ENCODE measurements at places on chromosomes 5 and 9.

DNA sequence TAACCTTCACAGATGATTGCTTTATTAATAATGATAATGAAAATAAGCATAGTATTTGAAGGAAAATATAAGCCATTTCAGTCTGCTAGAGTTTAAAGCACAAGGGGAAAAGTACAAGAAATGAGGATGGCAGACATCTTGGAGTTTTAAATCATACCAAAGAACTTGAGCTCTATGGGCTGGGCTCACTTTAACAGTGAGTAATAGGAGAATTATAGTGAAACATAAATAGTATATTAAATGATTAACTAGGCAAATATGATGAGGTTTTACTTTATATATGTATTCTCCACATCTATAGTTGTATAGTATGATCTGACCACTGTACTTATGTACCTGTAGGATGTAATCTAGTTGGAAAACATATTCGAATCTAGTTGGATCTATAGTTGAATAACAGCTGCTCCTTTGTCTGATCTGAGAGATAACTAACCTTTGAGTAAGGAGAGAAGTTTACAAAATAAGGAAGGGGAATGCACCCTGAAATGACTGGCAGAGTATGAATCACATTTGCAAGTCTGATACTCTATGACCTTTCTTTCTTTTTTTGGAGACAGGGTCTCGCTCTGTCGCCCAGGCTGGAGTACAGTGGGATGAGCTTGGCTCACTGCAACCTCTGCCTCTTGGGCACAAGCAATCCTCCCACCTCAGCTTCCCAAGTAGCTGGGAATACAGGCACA is 17.6 kb downstream of the MEGF9 start:
- DNase-seq: no peak

- DNase-seq: no peak
These were observed 15.0 kb downstream of the CYFIP2 start for GRCh38 chr5:157280927-157281326.

DNA sequence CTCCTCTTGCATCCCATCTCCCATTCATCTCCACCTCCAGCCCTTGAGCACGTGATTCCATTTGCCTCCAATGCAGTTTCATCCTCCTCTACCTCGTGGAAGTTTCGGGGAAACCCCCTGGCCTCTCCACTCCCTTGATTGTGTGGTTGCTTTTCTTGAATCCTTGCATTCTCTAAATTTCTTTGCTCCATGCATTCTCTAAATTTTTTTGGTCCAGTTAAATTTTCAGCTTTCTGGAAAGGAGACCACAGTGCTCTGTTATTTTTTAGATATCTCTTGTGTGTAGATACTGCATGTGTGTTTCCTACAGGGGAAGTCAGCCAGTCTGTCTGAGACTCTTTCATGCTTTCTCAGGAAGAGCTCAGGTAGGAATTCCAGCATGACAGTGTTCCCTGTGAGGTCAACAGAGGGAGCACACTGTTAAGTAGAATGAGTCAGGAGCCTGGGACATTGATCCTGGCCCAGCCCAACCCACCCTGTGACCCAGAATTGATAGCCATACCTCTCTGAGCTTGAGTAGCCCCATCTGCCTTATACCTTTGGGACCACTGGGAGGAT is 52.8 kb downstream of the AMBP start:
- no peak for DNase-seq

DNA sequence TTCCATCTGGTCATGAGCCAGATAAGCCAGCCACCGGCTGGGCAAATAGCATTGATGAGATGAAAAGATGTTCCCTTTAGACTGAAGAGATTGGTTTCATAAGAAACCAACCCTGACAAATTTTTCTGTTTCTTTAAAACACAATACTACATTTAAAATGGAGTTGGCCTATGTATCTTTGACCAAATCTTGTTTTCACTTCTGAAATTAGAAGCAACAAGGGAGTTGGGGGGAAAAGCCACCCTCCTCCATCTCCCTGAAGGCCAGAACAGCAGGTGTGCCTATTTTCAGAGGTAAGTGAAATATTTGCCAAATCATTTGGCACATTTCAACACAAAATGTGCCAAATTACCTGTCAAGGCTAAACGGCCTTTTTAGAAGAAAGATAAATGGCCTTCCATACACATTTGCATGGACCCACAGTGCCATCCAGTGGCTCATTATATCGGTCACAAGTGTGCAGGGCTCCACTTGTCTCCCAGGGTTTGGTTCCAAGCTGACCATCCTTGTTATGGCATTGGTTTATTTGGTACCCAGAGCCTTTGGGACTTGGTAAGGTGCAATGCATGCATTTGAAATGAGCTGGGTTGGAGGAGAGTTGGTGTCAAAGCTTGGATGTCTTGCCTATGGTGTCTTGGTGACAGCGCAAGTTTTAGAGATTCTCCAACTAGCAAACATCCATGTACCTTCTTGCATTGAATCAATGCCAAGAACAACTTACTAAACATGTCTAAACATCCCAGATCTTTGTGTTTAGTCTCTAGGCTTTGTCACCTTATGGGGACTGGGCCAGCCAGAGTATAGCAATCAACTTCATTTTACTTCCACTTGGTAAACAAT is 372.0 kb upstream of the KIF2A start:
- DNase-seq: peak; percentile 83

DNA sequence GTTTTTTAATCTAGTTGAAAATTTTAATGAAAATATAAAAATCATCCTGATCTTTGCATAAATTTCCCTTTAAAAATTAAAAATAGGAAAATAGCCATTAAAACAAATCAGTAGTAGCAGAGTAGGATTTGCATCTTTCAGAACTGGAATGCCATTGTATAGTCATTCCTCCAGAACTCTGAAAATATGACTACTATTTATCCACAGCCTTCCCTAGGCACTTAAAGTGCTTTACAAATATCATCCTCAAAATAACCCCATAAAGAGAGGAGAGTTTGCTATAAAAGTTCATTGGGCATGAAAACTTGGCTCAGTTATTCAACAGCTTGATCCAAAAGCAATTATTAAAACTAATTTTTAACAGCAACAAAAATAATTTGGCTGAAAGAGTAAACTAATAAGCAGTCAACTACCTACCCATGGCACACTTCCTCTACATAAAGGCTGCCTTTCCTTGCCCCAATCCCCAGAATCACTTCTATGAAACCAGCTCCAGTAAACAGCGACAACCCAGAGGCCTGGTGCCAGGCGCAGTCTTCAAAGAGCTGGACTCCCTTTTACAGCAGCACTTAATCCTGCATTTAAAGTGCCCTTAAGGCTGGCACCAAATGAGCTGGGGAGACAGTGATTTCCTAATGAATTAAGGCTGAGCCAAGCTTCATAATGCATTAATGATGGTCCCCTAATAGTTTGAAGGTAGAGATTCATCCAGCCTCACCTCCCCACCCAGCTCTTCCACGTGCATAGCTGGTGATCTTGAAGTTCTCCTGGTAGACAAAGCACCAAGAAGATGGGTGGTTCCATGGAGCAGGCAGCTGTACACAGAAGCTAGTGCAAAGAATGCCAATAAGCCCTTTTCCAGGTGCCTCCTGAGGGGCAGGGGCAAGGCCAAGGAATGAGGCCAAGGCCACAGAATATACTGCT is 36.1 kb downstream of the LHFPL2 start:
- peak; percentile 32 for DNase-seq

DNA sequence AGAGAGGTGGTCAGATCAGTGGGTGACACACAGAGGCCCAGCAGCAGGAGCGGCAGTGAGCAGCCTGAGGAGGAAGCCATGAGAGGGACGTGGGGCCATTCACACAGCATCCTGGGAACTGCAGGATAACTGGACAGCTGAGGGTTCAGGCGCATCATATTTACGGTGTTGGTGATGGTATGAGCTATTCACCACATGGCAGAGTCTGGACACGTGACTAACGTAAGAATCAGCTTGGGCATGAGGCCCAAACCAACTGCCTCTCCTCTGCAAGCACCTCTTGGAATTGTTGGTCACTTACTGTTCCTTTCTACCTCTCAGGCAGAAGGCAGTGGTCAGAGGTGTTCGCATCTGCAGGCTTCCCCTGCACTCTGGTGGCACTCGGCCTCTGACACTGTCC is 141.1 kb downstream of the ENTREP1 start:
- DNase-seq: no peak
